NCI-H2081 (cell line): ENCODE measurements at places on chromosomes 16 and 17.

GRCh38 chr16:75111961-75112733 is 4.4 kb downstream of the LDHD start:
- DNase-seq = no peak

GRCh38 chr16:53511084-53511402 is 8.0 kb upstream of the AKTIP start:
- DNase-seq = no peak

- DNase-seq = no peak
These were observed 108.4 kb downstream of the OR1D5 start for GRCh38 chr17:2954898-2955445.

GRCh38 chr17:83115832-83116231 is 36.4 kb downstream of the METRNL start:
- DNase-seq = no peak

- no peak for DNase-seq
These were observed 543 bp downstream of the TMUB2 start for GRCh38 chr17:44187131-44187899.

GRCh38 chr16:67951485-67951884 is 7.6 kb upstream of the LCAT start:
- no peak for DNase-seq

- no peak for DNase-seq
These were observed 4.5 kb downstream of the MT1X start for GRCh38 chr16:56686758-56687157.
